ENCODE measurements at places on chromosomes 1 and 21.

- no peak for DNase-seq
Observed at GRCh38 chr21:31804008-31804394, 68.8 kb upstream of the HUNK start.

DNA sequence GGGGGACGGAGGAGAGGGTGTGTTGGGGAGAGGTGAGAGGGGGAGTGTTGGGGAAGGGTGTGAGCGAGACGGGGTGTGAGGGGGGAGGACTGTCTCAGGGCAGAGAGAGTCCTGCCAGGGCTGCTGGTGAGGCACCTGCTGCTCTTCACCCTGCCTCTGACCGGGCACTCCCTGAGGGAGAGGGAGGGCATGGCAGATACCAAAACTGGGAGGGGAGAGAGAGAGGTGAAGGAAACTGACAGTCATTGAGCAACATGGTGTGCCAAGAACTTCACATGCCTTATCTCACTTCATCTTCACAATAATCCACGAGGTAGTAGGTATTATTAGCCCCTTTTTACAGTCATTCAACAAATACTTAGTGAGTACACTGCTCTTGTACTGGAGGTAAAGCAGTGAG lies 61.3 kb upstream of the ARTN start:
- no peak for DNase-seq

GRCh38 chr1:61005614-61006580 lies 76.5 kb upstream of the NFIA start:
- no peak for DNase-seq

- DNase-seq = no peak
Observed at GRCh38 chr1:48552420-48552819, 80.4 kb upstream of the SPATA6 start.

GRCh38 chr1:165671526-165671925 lies 26.8 kb downstream of the ALDH9A1 start:
- no peak for DNase-seq

DNA sequence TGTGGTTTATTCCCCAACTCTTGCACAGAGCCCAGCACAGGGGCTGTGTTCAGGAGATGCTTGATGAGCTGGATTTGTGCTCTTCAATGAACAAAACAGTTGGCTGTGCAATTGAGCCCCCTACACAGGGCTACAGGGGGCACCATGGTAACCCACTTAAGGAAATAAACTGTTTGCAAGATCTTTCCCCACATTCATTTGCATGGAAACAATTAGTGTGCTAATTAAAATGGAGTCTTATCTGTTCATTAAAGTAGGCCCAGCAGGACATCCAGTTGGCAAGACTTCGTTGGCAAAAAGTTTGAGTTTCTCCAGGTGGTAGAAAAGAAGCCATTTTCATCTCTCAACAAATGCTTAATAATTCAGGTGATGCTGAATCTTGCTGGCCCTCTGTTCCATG lies 15.3 kb downstream of the KLHDC7A start:
- DNase-seq = no peak

DNA sequence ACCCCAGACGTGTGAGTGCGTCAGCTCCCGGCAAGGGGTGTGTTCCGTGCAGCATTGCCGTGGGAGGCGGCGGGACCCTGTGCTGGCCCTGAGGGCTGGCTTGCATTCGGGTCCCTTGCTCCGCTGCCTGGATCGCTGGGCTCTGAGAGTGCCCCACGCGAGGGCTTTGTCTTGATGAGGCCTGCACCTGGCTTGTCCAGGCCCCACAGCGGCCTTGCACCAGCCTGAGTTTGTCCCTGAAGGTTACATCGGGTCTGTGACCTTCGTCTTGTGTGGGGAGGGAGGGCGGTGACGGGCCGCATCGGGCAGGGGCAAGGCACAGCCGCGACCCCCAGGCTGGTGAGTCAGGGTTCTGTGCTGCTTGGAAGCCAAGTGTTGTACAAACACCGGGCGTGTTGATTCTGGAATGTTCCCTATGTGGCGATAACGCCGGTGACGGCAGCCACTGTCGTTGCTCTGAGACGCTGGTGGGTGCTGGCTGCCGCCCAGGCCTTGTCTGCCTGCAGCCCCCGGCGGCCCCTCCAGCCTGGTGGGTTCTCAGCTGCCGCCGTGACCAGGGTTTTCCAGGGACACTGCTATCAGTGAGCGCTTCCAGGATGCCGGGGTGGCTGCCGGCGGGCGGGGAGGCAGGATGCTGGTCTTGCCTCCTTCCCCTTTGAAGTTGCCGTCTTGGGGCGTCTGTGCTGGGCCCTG lies 42.9 kb downstream of the SLX9 start:
- no peak for DNase-seq

DNA sequence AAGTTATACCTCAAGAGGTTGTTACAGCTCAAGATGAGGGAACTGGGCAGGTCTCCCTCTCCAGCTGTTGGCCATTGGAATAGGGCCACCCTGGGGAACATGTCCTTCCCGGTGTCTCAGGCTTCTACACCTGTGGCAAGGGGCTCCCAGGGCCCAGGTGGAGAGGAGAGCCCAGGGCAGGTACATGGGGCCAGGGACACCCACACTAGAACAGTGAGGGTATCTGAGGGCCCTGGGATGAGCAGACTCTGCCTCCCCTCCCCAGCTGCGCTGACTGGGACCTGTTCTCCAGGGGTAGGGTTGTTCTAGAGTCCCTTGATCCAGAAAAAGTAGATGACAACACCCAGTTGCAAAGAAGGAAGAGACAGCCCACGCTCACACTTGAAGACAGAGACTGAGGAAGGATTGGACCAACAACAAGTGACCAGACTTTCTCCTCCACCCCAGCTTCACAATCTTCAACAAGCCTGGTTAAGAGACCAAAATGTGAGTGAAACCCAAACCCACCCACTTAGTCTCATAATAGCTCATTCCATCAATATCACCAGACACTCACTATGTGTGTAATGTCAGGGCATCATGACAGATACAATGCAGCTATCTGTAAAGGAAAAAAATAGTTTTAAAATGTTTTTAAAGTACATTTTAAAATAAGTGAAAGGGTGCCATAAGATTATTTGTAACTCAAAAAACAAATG lies 439.3 kb downstream of the NPHP4 start:
- DNase-seq = no peak

Data from activated B cell treated with CpG ODN at 0.5 μM for 24 hours (primary cell).